NCI-H226 (cell line): ENCODE measurements at places on chromosomes 13 and 19.

DNA sequence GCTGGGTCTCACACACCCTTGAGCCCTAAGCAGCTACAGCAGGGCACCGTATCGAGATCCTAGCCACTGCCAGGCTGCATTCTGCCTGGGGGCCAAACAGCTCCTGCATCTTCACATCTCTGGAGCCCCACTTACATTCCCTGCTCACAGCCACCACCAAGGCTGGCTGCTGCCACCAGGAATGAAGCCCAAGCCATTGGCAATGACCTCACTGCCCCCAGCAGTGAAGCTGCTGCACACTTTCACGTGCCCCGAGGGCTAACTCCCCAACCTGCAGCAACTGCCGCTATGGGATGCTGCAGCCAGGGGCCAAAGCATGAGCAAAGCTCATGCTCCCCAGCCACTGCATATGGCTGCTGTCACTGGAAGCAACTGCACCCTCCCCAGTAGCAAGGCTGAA, 42.0 kb downstream of the F2RL3 start:
- no peak for DNase-seq

DNA sequence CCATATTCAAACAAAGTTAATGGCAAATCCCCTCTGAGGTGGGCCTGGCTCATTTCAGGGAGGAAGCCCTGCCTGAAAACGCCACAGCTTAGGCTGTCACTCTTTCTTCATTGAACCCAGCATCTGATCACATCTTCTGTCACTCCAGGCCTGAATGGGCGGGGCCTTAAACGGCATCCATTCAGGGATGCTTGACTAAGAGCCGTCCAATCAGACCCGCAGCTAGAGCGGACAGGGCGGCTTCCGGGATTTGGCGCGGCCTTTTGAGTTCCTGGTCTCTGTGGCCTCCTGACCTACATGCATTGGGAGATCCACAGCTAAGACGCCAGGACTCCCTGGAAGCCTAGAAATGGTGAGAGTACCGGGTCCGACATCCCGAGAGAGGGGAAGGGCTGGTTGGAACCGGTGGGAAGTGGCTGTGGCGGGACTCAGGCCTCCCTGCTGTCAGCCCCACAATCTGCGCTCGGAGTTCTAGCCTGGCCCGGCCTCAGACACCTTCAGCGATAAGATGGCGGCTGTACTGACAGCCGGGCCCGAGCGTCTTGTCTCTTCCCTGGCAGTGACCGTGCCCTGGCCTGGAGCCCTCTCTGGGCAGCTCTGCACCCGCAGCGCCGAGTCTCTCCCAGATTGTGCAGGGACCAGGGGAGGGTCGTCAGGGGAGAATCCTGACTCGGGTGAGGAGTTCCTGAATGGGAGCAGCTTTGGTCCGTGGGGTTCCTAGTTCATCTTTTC, at the start of gene ZNF723:
Gene ZNF723 (plus strand): TSS at position 261 of the 732 bp plus-strand sequence. CDS start 89 bp downstream, at position 350.
- DNase-seq: no peak

- peak; percentile 97 for DNase-seq
Measured at GRCh38 chr13:52348983-52349780, 56.8 kb downstream of the THSD1 start.

DNA sequence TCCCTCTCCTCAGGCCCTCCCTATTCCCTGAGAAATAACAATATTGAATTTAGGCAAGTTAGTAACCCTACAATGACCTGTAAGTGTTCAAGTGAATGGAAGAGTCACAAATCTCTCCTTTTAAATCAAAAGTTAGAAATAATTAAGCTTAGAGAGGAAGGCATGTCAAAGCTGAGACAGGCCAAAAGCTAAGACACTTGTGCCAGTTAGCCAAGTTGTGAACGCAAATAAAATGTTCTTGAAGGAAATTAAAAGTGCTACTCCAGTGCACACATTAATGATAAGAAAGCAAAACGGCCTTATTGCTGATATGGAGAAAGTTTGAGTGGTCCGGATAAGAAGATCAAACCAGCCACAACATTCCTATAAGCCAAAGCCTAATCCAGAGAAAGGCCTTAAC, 120.9 kb downstream of the RBM26 start:
- DNase-seq: no peak

GRCh38 chr19:28831462-28831861, 381.5 kb downstream of the UQCRFS1 start:
- no peak for DNase-seq

- DNase-seq: peak; percentile 98
Measured at GRCh38 chr19:55146705-55147273, 2.2 kb downstream of the TNNT1 start.

DNA sequence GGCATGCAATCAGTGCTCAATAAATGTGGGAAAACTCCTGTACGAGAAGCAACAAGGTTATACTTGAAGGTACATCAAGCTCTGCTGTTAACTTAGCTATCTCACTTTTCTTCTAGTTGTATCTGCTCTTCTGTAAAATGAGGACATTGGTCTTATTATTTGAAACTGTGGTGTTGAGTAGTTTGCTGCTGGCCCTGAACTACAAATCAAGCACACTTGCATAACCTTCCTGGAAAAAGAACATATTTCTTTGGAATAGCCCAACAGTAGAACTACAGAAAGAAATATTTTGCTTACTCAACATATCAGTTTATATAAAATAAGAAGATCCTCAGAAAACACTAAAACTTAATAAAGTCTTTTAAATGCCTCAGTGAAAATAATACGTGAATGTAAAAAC, 203.0 kb downstream of the KCTD12 start:
- DNase-seq: no peak

GRCh38 chr13:27026396-27026795, 145.2 kb downstream of the USP12 start:
- no peak for DNase-seq

DNA sequence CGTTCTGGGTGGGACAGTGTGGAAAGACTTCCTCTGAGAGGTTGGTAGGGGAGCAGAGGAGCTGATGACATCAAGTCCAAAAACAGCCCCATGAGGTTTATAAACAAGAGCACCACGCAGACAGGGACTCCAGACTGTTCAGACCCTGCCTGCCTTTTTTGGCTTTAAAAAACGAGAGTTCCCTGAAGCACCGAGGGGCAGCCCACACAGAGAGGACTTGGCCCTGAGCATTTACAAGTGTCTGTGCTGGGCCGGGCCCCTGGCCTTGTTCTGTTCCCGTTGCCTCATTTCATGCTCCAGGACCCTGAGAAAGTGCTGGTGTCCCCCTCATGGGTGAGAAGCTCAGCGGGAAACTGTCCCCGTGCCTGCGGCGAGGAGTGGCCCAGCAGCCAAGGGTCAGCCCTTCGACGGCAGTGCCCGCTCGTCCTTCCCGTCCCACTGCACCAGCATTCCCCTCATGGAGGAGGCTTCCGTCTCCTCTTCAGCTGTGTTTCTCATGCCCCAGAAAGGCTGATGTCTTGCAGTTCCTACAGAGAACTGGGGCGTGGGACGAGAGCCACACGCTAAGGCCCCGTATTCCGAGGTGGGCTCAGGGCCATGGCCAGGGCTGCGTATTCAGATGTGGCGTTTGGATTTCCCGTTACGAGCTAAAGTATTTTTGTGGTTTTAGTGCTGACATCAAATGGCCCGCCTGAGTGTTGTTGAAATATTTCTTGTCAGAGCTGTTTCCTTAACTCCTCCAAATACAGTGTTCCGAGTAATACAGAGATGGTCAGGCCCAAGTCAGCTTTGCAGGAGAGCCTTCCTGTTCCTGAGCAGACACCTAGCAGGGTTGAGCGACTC, 93.5 kb downstream of the ATP11A start:
- DNase-seq: no peak

DNA sequence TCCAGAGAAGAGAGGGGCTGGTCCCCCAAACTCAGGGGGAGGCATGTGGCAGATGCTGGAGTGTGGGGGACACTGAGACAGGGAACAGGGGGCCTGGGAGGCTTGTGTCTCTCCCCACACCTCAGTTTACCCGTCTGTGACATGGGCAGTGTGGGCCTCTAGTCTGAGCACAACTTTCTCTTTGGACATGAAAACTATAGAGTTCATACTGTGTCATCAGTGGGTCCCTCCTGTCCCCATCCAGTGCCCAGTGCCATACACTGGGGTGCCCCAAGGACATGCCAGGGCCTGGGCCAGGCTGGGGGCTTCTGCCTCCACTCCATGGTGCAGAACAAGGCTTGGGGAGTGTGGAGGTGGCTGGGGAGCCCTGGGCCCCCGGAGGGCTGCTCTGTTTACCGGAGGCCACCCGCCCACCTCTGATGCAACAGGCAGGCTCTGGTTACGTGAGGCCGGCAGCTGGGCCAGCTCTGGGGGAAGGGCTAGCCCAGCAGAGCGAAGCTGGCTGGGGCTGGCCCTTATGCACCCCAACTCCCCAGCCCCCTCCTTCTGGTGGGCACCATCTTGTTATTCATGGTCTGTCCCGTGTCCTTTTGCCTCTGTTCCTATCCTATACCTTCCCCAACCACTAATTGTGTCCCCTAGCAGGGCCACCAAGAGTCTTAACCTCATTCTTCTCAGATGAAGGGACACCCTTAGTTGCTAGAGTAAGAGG, 1.9 kb upstream of the MEF2B start:
- no peak for DNase-seq

DNA sequence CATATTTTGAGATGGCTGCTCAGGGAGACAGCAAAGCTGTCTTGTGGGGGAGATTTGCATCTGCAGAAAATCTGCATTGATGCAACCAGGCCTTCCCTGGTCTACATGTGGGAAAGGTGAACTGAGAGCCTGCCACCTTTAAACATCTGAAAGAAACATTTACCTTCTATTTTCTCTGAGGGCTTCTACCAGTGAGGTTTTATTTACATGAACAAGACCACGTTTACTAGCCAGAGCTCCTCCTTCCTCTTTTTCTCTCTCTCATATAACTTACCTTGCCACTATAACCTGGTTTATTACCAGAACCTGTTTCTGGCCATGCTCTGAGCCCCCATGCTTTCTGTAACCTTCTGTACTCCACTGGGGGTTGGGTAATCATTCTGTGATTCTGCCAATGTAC, 14.4 kb upstream of the RUBCNL start:
- no peak for DNase-seq

DNA sequence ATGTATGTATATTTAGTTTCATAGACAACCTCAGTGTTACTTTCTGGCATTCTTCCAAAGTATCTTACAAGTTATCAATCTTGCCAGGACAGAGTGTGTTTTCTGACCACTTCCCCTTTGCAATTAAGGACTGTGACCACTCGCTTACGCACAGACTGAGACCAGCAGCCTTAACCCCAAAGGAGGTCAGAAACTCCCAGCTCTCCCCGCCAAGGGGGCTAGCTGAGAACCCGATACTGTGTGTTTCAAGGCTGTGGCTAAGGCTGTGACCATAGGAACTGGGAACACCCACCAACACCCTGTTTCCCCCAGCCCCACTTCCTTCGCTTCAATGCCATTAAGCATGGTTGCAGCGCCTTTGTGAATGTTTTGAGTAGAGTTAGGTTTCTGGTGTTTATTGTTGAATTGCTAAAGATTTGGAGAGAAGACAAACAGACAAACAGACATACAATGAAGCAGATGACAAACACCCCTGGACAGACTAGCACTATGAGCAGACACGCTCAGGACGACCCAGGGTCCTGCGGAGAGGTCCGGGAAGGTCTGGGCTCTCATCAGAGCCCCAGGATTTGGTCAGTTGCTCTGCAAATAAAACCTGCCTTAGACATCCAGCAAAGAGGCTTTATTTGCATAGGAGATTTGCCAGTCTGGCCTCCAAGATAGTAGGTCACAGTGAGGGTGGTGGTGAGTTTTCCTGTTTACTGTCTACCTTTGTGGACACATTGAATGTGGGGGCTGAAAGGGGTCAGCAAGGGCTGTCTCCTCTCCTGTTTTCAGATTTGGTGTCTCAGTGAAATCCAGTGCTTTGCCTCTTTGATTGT, 25.0 kb upstream of the TNFSF11 start:
- no peak for DNase-seq

GRCh38 chr13:35343417-35343816, 133.1 kb downstream of the MAB21L1 start:
- DNase-seq: no peak

GRCh38 chr13:77532983-77533382, 2.5 kb upstream of the SCEL start:
- DNase-seq: no peak

- no peak for DNase-seq
Measured at GRCh38 chr13:111156421-111156820, 41.3 kb downstream of the ARHGEF7 start.

DNA sequence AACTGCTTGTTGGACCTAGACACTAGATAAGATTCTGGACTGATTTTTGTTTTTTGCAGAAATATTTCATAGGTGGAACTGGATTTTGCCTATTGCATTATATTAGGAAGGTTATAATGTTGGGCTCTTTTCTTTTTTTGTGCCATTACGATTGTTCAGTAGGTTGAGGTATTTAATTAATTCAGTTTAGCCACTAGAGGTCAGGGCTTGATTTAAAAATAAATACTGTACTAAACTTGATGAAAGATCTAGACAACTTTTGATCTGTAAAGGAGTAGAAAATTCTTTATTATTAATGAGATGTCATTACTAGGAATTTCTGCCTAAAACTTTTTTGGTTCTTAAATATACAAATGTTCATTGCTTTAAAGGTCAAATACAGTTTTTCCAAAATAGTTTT, 15.2 kb upstream of the SUPT20H start:
- no peak for DNase-seq

- DNase-seq: peak; percentile 12
Measured at GRCh38 chr19:53424968-53425597, 6.7 kb upstream of the ZNF761 start.

DNA sequence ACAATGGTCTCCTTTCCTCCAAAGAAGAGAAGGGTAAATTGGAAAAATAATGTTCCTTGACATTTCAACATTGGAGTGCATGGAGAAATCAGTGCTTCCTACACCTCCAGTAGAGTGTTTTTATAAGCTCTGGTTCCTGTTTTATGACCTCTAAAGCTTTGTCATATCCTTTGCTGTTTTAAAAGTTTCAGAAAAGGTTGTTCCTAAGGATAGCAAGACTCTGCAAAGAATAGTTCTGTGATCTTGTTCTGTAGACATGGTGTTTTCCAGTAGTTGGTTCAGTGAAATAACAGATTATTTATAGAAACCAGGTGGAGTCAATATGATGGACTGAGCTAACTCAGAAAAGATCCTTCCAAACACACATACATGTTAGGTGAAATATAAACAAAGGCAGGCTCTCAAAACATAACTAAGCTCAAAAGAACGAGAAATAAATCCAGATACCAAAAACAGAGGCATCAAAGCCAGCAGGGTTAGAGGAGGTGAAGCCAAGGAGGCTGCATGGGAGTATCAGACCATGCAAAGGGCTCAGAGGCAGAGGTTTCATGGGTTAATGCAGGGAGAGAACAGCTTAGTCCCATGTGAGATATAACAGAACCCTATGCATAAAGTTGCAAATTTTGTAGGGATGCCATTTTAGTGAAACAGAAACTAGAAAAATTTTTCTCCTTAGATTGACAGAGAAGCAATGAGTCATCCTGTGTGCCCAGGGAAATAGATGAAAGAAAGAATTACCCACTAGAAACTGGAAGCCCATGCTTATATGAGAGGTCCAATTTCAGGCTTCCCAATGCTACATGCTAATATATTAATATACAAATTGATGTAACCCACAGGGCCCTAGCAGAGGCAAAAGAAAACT, 44.3 kb downstream of the SHISA2 start:
- no peak for DNase-seq

- DNase-seq: no peak
Measured at GRCh38 chr13:42066542-42066941, 18.1 kb downstream of the DGKH start.

DNA sequence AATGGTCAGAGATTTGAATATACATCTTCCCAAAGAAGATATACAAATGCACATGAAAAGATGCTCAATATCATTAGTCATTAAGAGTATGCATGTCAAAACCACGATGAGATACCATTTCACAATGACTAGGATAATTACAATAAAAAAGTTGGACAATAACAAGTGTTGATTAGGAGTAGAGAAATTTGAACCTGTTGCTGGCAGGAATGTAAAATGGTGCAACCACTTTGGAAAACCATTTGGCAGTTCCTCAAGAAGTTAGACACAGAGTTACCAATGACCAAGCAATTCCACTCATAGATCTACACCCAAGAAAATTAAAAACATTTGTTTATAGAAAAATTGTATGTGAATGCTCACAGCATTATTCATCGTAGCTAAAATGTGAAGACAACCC, 33.2 kb upstream of the STARD13 start:
- no peak for DNase-seq
